Heart right ventricle (tissue), 16 donors: ENCODE measurements at places on chromosomes 3 and 15.

- DNase-seq: peak; percentile 35
Observed at GRCh38 chr3:72177075-72178050, 392.4 kb upstream of the PROK2 start.

DNA sequence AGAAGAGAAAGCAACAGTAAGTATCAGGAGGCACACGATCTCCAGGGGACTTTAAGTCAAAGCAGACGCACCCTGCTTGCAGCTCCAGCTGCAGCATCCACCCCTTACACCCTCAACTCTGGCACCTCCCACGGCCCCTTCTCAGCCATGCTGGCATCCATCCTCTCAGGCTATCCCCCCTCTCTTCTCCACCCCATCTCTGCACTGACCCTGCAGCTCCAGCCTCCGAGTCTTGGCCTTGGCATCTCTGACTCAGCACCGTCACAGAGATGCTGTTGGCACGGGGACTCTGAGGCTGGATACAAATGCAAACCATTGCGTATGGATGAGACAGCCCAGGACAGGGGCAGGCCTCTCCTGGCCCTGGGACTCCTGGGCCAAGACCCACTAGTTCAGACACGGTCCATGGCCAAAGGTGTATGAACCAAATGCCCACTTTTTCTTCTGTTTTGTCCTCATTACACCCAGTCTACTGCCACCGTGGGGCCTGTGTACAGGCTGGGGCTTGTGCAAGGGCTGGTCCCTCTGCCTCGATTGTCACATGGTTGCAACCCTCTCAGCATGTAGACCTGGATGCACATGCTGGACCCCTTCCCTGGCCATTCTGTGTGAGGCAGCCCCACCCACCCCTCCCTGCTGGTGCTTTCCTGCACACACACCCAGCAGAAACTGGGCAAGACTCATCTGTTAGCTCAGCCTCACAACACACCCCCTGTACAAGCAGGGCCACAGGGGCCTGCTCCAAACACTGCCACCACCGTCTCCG is 18.7 kb upstream of the ZXDC start:
- no peak for DNase-seq

GRCh38 chr15:82643992-82644391 is 3.2 kb downstream of the CPEB1 start:
- no peak for DNase-seq

GRCh38 chr3:185822221-185823000 is 2.4 kb downstream of the IGF2BP2 start:
- DNase-seq: no peak

DNA sequence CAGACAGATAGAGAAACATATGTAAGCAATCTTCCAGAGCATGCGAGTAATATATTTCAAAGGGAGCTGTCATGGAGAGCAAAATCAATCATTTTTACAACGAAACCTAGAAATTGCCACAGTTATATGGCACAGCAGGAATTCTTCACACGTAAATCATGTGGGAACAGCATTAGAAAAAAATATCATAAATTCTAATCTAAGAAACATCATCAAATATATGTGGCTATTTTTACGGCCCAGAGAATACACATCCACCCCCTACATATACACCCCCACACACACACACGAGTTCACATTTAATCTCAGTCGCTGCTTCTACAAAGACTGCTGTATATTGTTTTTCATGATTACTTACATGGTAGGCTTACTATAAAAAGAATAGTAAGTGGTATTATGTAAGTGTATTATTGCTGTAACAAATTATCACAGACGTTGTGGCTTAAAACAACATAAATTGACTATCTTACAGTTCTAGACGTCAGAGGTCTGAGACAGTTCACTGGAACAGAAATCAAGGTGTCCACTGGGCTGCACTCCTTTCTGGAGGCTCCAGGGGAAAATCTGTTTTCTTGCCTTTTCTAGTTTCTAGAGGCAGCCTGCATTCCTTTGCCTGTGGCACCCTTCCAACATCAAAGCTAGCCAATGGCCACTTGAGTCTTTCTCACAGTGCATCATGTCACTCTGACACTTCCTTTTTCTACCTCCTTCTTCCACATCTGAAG is 363.3 kb downstream of the ULK4 start:
- DNase-seq: no peak

GRCh38 chr3:118943597-118943996 is 91.0 kb downstream of the IGSF11 start:
- DNase-seq: no peak

- DNase-seq: no peak
Observed at GRCh38 chr3:66494959-66495667, 5.7 kb downstream of the LRIG1 start.

DNA sequence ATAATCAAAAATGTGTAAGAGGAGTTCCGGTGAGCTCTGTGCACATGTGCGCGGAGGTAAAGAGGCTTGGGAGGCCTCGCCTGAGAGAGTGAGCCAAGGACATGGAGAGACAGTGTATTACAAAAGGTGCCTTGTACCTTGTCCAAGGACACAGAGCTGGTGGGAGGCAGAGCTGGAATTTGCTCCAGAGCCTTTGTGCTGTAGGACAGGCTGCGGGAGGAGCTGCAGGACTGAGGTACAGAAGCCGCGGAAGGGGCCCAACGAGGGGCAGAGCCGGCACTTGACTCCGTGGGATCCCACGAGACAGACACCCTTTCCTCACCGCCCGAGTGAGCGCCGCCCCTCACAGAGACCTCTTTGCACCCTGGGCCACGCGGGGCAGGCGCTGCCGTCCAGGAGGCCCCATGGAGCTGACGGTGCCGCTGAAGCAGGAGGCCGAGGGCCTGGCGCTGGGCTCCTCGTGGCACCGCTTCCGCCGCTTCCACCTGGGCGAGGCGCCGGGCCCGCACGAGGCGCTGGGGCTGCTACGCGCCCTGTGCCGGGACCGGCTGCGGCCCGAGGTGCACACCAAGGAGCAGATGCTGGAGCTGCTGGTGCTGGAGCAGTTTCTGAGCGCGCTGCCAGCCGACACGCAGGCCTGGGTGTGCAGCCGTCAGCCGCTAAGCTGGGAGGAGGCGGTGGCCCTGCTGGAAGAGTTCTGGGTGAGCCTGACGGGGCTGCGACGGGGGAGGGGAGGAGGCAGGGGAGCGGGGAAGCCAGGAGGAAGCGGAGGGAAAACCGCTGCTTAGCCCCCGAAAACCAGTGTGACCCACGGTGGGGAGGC is 68.7 kb downstream of the SLTM start:
- DNase-seq: peak; percentile 25

DNA sequence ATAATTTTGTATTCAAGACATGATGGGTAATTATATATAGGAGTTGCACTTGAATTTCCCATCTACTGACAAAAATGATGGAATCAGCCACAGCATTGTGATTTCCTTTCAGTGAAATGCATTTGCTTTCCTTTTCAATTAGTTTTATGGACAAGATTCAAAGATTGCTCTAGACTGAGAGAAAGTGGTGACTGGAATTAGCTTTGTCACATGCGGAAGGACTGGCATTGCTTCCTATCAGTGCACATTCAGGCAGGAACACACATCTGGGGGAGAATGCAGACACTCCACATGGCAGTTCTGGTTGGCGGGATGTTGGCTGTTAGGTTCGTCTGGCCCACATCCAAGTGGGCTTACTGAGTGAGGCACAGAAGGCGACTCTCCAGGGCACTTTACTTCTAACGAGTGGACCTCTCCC is 399.3 kb upstream of the RGMA start:
- DNase-seq: peak; percentile 28

GRCh38 chr3:155131104-155131503 is 51.0 kb downstream of the MME start:
- no peak for DNase-seq

DNA sequence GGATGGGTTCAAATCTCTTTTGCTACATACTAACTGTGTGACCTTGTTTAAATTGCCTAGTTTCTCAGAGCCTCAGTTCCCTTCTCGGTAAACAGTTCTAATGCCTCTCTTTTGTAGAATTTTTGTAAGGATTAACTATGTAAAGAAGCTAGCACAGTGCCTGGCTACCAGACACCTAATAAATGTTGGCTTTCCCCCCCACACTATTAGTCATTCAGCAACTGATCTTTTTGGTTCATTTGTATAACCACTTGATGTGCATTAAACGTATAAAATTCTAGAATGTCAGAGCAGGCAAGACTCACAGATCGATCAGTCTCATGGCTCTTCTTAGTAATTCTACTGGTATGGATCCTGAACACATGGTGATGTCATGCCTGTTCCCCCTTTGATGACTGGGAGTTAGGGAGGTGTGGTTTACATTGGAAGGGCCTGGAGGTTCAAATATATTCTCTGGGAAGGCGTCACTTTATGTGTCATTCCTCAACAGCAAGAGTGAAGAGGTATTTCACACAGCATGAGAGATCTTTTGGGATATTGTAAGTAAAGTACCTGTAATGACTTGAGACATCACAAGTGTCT is 6.5 kb downstream of the TAGLN3 start:
- DNase-seq: no peak

- DNase-seq: no peak
Observed at GRCh38 chr3:129424185-129424841, 4.1 kb downstream of the EFCAB12 start.

DNA sequence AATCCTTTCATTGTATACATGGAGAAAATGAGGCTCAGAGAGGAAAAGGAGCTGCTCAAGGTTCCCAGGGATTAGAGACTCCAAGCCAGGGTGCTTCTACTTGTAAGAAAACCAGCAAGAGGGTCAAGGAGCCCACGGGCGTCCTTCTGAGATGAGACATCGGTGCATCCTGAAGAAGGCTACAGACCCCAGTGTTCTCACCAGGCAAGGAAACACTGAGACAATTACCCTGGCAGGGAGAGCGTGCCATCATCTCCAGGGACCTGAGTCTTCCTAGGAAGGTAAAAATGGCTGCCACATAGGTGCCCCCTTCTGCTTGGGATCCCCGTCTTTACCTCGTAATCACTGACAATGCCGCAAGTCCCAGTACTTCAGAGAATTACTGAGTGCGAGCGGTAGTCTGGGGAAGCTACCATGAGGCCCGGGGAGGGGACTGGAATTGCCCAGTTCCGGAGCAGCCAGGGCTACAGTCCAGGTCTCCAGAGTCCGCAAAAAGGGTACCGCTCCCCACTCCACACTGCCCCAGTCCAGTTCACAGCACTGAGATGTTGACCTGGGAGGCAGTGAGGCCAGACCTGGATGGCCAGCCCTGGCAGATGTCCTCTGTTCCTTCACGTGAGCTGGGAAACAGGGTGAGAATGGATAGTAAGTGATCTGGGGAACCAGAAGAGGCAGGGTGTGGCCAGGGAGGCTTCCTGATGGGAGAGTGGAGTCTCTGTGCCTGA is 164.7 kb upstream of the SMAD3 start:
- no peak for DNase-seq

- DNase-seq: no peak
Observed at GRCh38 chr3:100225883-100226282, 34.9 kb upstream of the TBC1D23 start.

DNA sequence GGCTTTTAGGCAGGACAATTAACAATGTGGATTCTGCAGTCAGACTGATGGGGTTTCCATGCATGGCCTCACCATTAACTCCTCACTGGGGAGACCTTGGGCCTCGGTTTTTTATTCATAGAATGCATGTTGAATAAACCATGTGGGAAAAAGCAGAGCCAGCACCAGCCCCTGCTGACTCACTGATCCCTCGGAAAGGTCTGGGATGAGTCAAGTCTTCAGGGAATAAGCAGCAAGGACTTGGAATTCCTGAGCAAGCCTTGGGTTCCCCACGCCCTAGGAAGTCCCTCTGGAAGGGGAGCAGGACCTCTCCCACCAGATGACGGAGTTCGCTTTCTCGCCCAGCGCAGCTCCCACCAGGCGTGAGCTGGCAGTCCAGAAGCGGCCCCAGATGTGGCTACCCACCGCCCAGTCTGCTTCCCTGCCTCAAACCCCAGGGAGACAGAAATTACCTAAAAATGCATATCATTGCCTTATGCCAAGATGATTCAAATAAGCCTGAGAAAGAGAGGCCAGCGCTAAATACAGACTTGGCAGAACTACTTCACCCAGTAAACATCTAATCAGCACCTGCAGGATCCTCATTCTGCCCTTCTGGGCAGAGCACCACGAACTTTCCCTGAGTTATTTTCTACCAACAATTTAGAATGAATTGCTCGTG is 45.4 kb downstream of the BTD start:
- DNase-seq: peak; percentile 75

GRCh38 chr3:179098388-179099077 is 26.9 kb upstream of the ZMAT3 start:
- DNase-seq: no peak

GRCh38 chr3:149243540-149243939 is 21.9 kb upstream of the CP start:
- no peak for DNase-seq

- no peak for DNase-seq
Observed at GRCh38 chr15:27196691-27197090, 225.7 kb downstream of the GABRG3 start.

- DNase-seq: peak; percentile 32
Observed at GRCh38 chr15:90004252-90004651, 3.1 kb downstream of the ZNF710 start.

DNA sequence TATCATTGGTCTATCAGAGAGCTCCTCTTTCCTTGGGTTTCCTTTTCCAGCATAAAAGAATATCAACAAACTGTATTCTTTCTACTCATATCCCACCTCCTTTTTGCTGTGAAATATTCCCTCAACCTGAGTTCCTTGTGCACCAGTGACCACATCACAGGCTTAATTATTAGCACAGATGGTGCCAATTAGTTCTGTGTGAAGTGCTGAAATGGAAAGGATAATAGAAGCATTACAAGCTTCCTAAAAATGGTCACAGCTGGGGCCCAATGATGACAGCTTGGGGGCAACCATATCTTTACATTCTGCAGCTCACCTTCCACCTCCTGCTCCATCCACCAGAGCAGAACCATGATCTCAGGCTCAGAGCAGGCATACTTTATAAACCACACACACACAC is 84.6 kb downstream of the ANO10 start:
- no peak for DNase-seq

- DNase-seq: no peak
Observed at GRCh38 chr15:84715441-84716035, 401 bp downstream of the SEC11A start.

GRCh38 chr3:5035692-5036391 is 56.6 kb downstream of the BHLHE40 start:
- no peak for DNase-seq

- DNase-seq: no peak
Observed at GRCh38 chr3:131699001-131699400, 196.2 kb upstream of the MRPL3 start.

DNA sequence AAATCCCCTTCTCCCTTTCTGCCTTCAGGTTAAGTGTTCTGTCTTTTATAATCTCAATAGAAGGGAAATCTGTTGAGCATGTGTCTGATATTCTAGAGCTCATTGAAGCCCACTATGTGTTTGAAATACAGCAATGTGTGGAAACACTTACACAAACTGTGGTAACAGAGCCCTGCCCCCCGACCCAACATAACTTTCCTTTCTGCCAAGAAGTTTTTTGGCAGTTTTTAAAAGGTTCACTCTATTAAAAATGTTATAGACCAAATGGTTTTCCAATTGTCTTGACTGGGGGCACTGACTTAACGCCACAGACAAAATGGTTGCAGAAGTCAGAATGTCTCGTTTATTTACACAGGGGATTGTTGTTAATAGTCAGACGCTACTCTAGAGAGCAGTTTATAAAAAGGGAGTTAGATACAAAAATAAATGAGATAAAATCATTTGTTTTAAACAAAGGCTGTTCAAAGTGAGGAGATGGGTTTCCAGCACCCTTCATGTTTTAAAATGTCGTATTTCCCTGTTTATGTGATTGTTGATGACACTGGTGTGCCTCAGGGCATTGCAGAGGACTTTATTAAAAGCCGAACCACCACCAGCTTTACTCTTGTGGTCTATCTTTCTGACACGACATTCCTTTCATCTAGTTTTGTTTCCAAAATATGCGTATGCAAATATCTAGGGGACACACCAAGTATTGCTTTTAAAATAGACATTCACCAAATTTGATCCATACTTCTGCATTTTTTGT is 26.7 kb upstream of the GREM1 start:
- no peak for DNase-seq

GRCh38 chr3:55174747-55175146 is 246.9 kb upstream of the LRTM1 start:
- DNase-seq: no peak
